BJ (cell line): ENCODE measurements at places on chromosomes 4 and X. TPM values are rescaled to one million over a fixed set of nuclear protein-coding genes. Genes with fewer than 3 reads are reported as not detected.

DNA sequence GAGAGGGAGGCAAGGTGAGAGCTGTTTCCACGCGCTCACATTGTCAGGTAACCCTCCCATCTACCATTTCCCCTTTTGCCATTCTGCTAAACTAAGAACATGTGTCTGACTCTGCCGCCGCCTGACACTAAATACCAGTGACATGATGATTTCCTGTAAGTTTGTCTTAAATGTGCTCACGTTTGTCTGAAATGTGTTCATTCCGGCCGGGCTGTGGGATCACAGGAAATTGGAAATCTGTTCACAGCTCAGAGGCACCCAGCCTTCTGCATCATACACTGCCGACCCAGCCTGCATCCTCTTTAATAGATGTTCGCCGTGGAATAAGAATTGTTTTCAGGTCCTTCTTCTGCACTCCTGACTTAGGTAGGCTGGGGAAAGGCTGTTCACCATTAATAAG, 336.2 kb upstream of the PPARGC1A start:
- no peak for DNase-seq

Gene RASGEF1B
- polyA plus RNA-seq = not detected in 2 replicates

DNA sequence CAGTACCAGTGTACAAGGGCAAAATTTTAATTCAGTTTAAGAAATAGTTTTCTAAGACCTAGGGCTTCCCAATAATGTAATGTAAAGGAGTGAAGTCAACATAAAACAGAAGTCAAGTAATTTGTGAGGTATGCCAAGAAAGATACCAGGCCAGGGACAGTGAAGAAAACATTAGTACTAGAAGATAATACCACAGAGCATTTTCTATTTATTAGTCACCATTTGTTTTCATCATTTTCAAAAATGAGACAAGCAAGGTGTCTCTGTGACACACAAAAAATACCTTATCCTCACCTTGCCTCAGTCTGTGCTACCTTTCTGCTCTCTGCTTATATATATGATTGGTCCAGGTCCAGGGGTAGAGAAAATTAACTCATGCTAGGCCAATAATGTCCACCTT, 46.8 kb downstream of the VEGFC start:
- DNase-seq = no peak

- DNase-seq = no peak
These were observed 116.7 kb downstream of the GPC3 start for GRCh38 chrX:133868682-133869081.

Gene TCEAL7
- 5.5 and 10.2 TPM in 2 replicates for polyA plus RNA-seq

Gene YIPF7
- not detected in 2 replicates for polyA plus RNA-seq

Gene DOCK11
- polyA plus RNA-seq = 10.3 and 22.5 TPM in 2 replicates

Gene C4orf50
- not detected in 2 replicates for polyA plus RNA-seq

DNA sequence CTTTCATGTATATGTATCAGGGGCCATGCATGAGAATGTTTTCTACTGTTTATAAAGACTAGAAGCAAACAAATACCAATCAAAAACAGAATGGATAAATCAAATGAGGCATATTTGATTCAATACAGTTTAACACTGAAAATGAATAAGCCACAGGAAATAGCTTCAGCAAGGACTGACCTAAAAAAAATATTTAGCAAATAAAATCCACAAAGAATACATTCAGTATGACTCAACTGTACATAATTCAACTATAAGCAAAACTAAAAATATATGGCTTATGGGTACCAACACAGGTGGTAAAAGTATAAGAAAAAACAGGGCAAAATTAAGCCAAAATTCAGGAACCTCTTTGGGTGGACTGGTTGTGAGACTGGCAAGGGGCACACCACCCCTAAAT, 112.9 kb downstream of the KCNIP4 start:
- no peak for DNase-seq

Gene CYTL1
- 0.12 TPM in 1 of 2 replicates, not detected in the other for polyA plus RNA-seq

DNA sequence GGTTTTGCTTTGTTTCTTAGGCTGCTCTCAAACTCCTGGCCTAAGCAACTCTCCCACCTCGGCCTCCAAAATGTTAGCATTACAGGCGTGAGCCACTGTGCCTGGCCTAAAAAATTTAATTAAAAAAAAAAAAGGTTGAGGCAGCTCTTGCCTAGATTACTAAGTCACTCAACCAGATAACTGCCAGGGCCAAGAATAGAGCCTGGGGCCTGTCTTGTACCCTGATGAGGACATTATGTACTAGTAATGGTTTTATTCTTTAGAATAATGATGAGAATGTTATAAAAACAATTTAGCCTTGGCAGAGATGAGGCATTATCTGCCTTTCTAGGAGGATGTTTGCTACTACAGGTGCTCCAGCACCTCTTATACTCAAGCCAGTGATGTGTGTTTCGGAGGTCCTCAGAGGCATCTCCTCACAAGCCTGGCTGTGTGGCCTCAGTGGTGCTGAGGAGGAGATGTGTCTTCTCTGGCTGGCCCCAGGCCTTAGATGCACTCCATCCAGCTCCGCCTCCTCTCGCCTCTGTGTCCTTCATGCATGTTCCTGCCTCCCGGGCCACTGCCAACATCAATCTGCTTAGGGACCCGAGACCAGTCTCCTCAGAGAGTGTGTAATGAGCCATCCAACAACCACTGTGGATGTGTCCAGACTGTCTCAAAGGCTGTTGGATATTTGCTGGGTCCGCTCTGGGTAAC, 337.7 kb upstream of the GATB start:
- DNase-seq = no peak

GRCh38 chr4:38757945-38758600, 24.7 kb downstream of the TLR10 start:
- no peak for DNase-seq
